Activated naive CD8-positive, alpha-beta T cell treated with anti-CD3 and anti-CD28 coated beads for 36 hours (primary cell): ENCODE measurements at places on chromosomes 7 and 10. TPM values are rescaled to one million over a fixed set of nuclear protein-coding genes. Genes with fewer than 3 reads are reported as not detected.

DNA sequence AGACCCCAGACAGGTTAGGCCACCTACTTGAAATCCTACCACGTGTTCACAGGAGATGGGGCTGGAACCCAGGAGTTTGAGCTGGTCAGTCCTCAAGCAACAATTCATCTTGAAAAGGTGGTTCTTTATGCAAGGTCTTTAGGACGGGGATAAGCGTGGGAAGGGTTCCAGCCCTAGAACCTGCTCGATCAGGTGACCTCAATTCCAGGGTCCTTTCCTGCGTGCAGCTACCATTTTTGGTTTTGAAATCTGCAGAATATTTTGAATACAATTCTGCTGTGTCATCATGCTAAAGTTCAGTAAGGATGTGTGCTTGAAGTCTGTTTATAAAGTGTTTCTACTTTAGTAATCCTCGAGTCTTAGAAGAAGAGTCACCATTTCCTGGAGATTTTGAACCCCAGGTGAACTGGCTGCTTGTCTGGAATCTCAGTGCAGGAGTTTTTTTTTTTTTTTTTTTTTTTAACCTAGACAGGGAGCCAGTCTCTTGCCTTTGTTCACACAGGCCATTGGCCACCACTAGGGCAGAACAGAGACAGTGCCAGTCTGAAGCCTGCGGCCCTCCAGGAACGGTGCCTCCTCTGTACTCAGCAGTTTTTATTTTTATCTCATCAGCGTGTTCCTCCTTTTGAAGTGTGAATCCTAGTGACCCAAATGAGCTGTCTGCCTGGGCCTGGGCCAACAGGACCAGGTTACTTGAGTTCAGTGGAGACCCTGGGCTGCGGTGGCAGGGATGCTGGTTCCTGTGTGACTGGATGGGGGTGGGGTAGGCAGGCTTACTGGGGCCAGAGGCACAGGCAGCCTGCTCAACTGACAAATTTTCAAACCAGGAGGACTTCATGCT, 54.6 kb downstream of the EEPD1 start:
- H3K27me3 ChIP-seq, result no peaks in the 10 kb centered on the region
- peaks cover 16% of the 10 kb centered on the region for H3K4me1 ChIP-seq
- no peak for DNase-seq

DNA sequence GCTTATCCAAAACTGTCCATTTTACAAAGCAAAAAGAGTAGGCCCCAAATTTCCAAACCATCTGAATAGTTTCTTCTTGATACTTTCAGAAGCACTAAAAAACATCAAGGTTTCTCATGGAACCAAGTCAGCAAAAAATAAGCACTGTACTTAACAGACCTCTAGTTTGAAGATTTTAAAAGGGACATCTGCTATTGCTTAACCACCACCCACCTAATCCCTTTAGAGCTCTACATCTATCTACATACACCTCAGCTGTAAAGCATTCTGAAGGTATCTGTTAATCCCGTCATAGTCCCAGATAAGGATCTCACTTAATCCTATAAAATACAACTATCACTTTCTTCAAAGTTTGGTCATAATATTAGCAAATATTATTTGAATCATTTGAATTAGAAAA, 72.3 kb downstream of the HIBADH start:
- no peak overlapping the region for H3K4me3 ChIP-seq
- H3K27ac ChIP-seq, result no peak overlapping the region
- no peaks in the 10 kb centered on the region for H3K27me3 ChIP-seq
- DNase-seq, result no peak
- H3K4me1 ChIP-seq, result peaks cover 6% of the 10 kb centered on the region
- peaks cover 10% of the 10 kb centered on the region for H3K36me3 ChIP-seq

The DPCD gene
- 22.9 TPM for total RNA-seq

DNA sequence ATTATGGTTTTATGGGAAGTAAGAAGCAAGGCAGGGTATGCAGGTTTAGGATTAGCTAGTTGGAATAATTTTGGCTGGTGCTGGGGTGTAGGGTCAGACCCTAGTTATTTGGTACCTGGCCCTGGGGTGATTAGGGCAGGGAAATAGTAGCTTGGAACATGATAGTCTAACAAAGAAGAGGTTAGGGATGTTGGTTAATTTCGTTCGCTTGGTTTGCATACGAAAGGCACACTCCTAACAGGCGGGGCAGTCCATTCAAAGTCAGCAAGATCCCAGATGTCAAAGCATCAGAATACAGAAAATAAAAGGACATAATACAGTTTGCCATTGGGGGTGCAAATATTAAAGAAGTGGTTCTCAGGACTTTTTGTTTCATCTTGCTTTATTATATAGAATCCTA, 55.7 kb upstream of the ITPRID1 start:
- H3K4me3 ChIP-seq, result no peak overlapping the region
- H3K36me3 ChIP-seq, result no peaks in the 10 kb centered on the region
- no peak overlapping the region for H3K27ac ChIP-seq
- H3K4me1 ChIP-seq, result no peaks in the 10 kb centered on the region

The CTNNA3 gene
- not detected for total RNA-seq

- no peak overlapping the region for H3K27ac ChIP-seq
- no peaks in the 10 kb centered on the region for H3K36me3 ChIP-seq
- H3K4me3 ChIP-seq, result no peak overlapping the region
- no peaks in the 10 kb centered on the region for H3K27me3 ChIP-seq
- H3K4me1 ChIP-seq, result no peaks in the 10 kb centered on the region
Observed at GRCh38 chr10:130747356-130747755, 564.2 kb downstream of the TCERG1L start.

DNA sequence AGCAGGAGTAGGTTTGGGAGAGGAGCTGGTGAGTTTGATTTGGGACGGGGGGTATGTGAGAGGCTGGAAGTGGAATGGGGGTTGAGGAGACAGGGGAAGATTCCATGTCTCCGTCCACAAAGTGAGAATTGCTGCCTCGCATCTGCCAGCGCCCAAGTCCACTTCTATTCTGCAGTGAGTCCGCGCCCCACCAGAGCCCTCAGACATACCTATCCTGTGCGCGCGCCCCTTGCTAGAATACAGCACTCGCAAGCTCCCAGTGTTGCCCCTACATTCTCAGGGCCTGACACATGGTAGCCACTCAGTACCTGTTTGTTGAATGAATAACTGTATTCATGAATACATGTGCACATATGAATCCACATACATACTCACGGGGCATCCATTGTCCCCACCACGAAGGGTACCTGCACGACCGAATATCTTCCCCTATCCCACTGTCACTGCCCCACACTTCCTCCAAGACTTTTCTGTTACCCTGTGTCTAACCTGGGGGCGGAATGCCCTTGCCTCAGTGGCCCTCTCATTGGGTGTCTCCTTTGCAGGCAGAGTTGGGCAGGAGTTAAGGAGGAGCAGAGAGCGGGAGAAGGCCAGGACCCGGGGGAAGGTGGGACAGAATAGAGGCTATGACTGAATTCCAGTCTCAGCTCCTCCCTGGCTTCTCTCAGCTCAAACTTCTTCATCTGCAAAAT, 19.9 kb downstream of the POLL start:
- peaks cover 64% of the 10 kb centered on the region for H3K27me3 ChIP-seq
- H3K36me3 ChIP-seq, result no peaks in the 10 kb centered on the region
- no peak for DNase-seq
- H3K4me1 ChIP-seq, result peaks cover 10% of the 10 kb centered on the region

The PILRA gene
- 0.68 TPM for total RNA-seq

The GBF1 gene
- total RNA-seq, result 29.3 TPM

DNA sequence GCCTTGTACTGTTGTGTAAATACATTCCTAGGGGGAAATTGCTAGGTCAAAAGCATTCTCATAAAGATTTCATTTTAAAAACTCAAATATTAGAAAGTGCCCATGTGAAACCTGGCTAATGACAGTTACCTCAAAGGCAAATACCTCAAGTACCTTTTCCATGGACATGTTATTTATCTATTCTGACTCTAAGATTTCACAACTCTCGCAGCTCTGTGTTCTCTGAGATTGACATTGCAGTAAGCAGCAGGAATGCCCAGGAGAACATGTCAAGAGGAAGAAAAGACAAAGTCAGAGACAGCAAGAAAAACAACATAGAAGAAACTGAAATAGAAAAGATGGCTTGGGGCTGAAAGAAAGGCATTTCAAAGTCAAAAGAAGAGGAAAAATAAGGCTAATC, 187.4 kb downstream of the CYP26A1 start:
- H3K27ac ChIP-seq, result no peak overlapping the region
- H3K4me3 ChIP-seq, result no peak overlapping the region
- H3K36me3 ChIP-seq, result no peaks in the 10 kb centered on the region
- H3K4me1 ChIP-seq, result no peaks in the 10 kb centered on the region
- no peak for DNase-seq

DNA sequence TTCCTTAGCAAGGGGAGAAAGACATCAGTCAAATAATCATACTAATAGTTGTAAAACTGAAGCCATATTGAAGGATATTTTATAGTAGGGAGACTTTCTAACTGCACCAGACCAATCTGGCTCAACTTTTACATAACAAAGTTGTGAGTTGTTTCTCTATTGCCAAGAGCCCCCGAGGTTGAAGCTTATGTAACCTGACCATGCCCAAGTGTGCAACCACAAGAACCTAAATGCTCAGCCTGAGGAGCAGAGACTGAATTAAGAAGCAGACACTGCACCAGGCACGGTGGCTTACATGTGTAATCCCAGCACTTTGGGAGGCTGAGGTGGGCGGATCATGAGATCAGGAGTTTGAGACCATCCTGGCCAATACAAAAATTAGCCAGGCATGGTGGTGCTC, 77.3 kb upstream of the ARMC3 start:
- no peak overlapping the region for H3K4me3 ChIP-seq
- peaks cover 10% of the 10 kb centered on the region for H3K4me1 ChIP-seq
- no peak for DNase-seq

- peaks cover 27% of the 10 kb centered on the region for H3K36me3 ChIP-seq
- H3K27me3 ChIP-seq, result no peaks in the 10 kb centered on the region
- no peaks in the 10 kb centered on the region for H3K4me1 ChIP-seq
- H3K27ac ChIP-seq, result no peak overlapping the region
- no peak for DNase-seq
Observed at GRCh38 chr10:100254191-100254590, 13.2 kb downstream of the CWF19L1 start.

- peaks cover 20% of the 10 kb centered on the region for H3K27me3 ChIP-seq
- H3K27ac ChIP-seq, result no peak overlapping the region
- H3K36me3 ChIP-seq, result no peaks in the 10 kb centered on the region
- DNase-seq, result no peak
Observed at GRCh38 chr10:48634984-48635557, 30.2 kb upstream of the ARHGAP22 start.

DNA sequence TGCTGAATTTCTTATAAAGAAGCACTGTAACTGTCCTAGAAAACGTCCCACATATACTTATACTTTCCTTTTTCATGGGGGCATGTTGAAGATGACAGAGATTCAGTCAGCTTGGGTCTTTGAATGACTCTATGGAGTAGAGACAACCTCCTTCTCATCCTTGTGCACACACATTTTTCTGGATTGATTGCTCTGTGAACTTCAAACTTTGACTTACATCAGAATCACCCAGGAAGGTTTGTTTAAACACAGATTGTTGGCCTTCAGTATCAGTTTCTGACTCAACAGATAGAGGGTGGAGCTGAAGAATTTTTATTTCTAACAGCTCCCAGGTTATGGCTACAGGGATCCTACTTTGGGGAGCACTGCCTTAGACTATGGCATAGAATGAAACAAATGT, 97.6 kb upstream of the DGKB start:
- H3K4me3 ChIP-seq, result no peak overlapping the region
- H3K36me3 ChIP-seq, result no peaks in the 10 kb centered on the region
- no peak for DNase-seq
- H3K27ac ChIP-seq, result no peak overlapping the region
- H3K4me1 ChIP-seq, result no peaks in the 10 kb centered on the region
- no peaks in the 10 kb centered on the region for H3K27me3 ChIP-seq

The ANKRD61 gene
- total RNA-seq, result 0.16 TPM

DNA sequence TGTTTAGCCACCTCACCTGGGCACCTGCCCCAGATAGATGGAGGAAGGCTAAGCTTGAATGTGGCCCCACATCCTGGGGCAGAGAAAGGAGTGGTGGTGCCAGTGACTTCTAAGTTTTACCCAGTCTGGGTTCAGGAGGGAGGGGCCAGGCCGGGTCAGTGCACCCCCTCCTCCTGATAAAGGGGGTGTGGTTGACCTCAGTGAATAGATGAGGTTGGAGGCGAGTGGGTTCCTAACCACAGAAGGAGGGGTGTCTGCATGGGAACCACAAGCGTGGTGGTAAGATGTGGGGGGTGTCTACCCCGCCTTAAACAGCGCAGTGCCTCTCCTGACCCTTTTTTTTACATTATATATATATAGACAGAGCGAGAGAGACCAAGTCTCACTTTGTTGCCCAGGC, 105.3 kb upstream of the KCTD7 start:
- H3K4me3 ChIP-seq, result no peak overlapping the region
- DNase-seq, result no peak
- H3K36me3 ChIP-seq, result no peaks in the 10 kb centered on the region

The PLXDC2 gene
- not detected for total RNA-seq

DNA sequence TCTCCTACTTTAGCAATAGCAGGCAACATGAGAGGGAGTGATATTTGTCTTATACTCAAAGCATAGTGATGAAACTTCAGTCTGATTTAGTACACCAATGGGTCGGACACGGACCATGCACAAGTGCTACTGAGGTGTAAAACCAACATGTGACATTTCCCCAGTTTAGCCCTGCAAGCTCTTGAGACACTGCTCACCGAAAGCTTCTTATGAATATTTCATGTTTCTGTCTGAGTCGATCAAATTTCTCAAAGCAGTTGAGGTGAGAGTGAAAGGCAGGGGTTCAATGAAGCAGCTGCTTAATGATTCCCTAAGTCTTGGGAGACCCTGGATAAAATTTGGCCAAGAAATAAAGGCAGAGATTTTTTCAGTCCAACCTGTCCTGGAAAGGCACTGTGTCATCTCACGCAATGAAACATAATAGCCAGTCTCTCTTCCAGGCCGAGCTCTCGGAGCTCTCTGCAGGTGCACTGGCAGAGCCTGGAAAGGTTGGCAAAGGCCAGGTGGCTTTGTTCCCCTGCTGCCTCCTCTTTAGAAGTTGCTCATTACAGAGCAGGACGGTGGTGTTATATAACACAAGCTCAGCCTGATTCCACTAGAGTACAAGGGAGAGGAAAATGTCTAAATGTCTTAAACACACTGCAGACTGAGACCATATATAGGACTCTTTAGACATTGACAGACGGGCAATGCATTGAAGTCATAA, 33.9 kb upstream of the XPNPEP1 start:
- H3K4me1 ChIP-seq, result peaks cover 8% of the 10 kb centered on the region
- no peaks in the 10 kb centered on the region for H3K27me3 ChIP-seq
- H3K4me3 ChIP-seq, result no peak overlapping the region
- H3K36me3 ChIP-seq, result no peaks in the 10 kb centered on the region

DNA sequence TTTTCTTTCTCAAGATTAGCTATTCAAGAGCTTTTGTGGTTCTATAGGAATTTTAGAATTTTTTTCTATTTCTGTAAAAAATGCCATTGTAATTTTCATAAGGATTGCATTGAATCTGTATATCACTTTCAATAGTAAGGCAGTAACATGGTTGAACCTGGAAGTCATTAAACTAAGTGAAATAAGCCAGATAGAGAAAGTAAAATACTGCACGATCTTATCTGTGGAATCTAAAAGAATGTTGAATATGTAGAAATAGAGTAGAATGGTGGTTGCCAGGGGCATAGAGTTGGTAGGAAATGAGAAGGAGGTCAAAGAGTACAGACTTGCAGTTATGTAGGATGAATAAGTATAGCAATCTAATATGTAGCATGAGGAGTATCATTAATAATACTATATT, 1073.5 kb upstream of the LRRN3 start:
- H3K4me3 ChIP-seq, result no peak overlapping the region
- peaks cover 5% of the 10 kb centered on the region for H3K27me3 ChIP-seq
- H3K4me1 ChIP-seq, result no peaks in the 10 kb centered on the region
- H3K36me3 ChIP-seq, result no peaks in the 10 kb centered on the region
- no peak overlapping the region for H3K27ac ChIP-seq

The ADAM22 gene
- total RNA-seq, result 3.5 TPM
